ENCODE measurements at places on chromosomes 5 and 9.

- no peak for DNase-seq
Measured at GRCh38 chr5:175778951-175779503, 92.4 kb upstream of the CPLX2 start.

DNA sequence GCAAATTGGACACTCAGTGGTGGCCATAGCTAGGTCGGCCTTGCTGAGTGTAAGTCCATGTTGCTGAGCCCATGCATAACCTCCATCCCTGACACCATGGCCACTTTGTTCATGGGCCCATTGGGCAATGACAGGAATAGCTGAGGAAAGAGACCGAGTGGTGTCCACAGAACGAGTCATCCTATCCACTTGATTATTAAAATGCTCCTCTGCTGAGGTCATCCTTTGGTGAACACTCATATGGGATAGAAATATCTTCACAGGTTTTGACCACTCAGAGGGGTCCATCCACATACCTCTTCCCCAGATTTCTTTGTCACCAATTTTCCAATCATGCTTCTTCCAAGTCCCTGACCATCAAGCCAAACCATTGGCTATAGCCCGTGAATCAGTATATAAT is 63.6 kb downstream of the PPIC start:
- no peak for DNase-seq

DNA sequence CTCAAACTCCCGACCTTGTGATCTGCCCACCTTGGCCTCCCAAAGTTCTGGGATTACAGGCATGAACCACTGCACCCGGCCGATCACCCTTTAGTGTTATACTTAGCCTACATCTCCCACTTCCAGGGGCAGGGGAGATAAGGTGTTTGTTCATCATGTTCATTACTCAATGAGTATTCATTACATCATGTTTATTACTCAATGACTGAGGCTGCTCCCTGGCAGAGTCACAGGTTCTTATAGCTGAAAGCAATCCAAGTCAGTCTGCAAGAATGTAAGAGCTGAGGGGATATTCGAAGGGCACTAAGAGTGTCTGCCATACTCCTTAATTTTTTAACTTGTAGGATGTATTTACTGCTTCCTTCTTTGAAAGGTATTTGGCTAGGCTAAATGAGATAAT is 214.2 kb downstream of the SPATA31D1 start:
- no peak for DNase-seq

DNA sequence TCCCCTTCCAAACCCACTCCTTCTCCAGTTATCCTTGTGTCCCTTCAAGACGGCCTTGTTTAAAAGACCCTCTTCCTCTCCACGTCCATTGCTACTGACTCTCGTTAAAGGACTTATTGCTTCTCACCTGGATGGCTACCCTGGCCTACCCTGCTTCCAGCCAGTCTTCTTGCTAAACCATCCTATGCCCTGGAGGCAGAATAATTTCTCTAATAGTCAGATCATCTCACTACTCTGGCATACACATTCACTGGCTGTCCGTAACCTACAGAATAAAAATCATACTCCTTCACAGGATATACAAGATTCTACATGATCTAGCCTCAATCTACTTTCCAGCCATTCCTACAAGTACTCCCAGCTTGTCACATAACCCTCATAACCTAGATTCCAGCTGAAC is 92.6 kb downstream of the TRPM6 start:
- DNase-seq = no peak

DNA sequence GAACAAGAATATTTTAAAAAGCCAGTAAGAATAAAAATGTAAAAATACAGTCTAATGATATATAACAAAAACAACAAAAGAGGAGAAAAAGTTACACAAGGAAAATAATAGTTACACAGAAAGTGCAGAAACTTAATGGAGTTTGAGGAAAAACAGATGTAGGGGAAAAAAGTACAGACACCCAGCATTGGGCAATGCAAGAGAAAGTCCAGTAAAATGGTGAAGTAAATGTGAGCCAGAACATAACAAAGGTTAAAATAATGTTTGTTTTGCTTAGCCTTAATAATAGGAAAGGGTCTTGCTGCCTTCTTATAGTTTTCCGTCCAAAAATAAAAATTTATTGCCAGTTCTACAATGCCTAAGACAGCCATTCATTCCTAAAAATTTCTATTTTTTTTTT is 364.2 kb downstream of the NNT start:
- no peak for DNase-seq

- no peak for DNase-seq
Measured at GRCh38 chr5:40446910-40447309, 232.8 kb upstream of the PTGER4 start.

DNA sequence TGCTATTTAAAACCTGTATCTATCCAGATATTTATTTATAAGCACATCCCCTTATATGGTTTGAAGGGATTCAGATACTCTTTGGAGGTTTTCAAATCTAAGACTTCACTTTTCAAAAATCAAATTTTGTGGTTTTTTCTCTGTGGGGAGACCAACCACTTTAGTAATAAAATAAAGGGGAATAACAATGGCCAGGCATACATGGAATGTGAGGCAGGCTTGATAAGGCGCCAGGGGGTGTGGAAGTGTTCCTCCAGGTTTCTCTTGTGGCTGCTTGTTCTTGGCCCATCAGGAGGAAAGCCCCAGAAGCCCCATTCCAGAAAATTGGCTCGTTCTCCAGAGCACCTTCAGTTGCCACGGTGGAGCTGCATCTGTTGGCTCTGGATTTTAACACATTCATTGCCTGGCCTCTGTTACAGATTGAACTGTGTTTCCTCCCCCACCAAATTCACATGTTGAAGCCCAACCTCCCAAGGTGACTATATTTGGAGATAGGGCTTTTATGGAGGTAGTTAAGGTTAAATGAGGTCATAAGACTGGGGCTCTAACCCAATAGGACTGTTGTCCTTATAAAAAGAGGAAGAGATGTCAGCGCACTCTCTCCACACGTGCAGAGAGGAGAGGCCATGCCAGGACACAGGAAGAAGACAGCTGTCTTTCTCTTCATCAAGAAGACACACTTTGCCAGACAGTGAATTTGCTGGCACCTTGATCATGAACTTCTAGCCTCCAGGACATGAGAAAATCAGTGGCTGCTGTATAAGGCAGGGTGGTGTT is 195.9 kb downstream of the TMEM38B start:
- peak; percentile 5 for DNase-seq

- DNase-seq = peak; percentile 43
Measured at GRCh38 chr5:149961957-149962409, 1.4 kb downstream of the SLC26A2 start.

Data from AML-193 (cell line).